Pons (tissue), 1 donor: ENCODE measurements at places on chromosomes 1 and 21.
A peak's percentile ranks its signal among the peaks of the same experiment; 100 is the strongest.

DNA sequence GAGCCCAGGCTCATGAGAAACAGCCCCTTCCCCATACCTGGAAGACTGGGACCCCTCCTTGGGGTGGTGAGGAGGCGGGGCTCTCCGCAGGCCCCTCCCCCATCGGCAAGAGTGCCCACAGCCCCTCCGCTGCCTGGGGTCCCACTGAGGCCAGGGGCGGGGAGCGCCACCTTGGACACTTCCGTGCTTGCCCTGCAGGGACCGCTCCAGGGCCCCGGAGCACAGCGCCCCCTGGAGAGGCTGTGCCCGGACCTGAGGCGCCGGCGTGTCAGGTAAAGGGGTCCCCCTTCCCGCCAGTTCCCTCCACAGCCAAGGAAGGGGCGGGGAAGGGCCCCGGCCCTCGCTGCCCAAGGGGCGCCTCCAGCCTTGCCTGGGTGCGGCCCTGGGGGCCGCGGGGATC, 21.5 kb downstream of the INAVA start:
- no peak for DNase-seq

DNA sequence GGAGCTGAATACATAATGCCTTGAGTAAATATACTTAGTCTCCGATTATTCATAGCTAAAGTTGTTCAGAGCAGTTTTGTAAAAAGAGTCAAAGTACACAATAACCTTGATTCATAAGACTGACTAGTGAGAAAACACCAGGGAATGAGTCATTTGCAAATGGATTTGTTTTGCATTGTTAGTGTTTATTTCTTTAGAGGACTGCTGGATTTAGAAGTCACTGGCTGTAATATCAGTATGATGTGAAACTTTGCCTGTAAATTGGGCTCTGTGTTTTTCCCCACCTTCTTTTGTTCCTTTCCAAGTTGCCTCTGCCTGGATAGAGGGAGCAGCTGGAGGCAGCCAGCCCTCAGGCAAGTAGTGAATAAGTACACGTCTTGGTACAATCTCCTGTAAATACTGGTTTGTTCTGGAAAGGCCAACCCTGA, 474.7 kb downstream of the NUF2 start:
- peak; percentile 5 for DNase-seq

DNA sequence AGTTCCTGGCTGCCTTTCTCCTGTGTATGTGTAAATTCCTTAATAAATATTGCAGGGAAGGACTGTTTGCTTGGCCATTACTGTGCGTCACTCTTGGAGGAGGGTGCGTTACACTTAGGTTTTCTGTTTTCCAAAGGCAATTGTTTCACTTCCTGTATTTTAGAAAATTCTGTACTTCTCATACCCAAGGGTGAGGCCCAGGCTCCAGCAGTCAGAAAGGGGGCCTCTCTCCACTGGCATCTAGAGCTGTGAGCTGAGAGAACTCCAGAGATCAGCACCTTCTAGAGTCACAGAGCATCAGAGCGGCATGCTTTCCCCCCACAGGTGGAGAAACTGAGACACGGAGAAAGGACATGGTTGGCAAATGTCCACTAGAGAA, 27.0 kb upstream of the ZFP69B start:
- peak; percentile 48 for DNase-seq

GRCh38 chr1:168607872-168608428, 31.5 kb downstream of the XCL1 start:
- no peak for DNase-seq

DNA sequence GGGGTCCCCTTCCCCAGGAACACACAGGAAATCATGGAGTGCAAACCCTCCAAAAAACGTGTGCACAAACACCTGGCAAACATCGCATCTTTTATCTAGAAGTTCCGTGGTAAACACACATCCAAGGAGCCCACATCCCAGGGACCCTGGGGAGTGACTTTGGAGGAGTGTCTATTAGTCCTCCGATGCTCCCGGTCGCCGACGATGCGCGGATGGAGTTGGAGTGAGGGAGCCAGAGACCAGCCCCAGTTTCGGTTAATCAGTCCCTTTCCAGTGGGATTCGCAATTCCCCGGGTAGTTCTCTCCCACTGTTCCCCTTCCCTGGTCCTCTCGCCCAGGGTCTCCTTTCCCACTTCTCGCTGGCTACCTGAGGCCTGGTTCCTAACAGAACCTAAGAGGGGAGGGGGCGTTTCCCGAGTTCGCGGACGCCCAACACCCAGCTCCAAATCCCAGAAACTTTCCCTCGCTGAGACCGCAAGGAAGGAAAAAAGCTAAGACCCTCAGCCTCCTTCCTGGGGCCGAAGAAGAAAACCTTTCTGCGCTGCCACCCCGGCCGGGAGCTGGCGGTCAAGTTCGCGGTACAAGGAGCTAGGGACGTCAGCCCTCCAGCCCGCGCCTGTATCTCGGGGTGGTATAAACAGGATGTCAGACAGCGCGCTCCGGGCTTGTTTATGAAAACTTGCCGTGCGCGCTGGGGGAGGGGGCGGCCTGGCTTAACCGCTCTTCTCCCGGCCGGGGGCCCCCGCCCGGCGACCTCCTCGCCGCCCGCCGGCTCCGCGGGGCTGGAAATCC, 787 bp downstream of the JAK1 start:
- peak; percentile 33 for DNase-seq

GRCh38 chr1:175188936-175189335, 3.6 kb downstream of the KIAA0040 start:
- DNase-seq = peak; percentile 53

DNA sequence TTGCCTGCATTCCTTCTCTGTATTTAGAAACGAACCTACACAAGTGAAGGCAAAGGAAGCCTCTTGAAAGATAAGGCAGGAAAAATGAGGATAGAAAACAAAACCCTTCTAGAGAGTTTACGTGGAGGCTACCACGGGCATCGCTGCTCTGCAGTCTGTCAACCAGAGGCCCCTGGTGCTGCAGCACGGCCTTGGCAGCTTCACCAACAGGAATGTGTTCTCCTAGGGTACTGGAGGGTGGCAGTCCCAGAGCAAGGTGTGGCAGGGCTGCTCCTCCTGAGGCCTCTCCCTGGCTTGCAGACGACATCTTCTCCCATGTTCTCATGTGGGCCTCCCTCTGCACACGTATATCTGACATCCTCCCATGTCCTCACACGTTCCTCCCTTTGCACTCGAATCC, 57.6 kb upstream of the SAMD11 start:
- no peak for DNase-seq

GRCh38 chr1:30664103-30664755, 59.2 kb downstream of the MATN1 start:
- DNase-seq = no peak

DNA sequence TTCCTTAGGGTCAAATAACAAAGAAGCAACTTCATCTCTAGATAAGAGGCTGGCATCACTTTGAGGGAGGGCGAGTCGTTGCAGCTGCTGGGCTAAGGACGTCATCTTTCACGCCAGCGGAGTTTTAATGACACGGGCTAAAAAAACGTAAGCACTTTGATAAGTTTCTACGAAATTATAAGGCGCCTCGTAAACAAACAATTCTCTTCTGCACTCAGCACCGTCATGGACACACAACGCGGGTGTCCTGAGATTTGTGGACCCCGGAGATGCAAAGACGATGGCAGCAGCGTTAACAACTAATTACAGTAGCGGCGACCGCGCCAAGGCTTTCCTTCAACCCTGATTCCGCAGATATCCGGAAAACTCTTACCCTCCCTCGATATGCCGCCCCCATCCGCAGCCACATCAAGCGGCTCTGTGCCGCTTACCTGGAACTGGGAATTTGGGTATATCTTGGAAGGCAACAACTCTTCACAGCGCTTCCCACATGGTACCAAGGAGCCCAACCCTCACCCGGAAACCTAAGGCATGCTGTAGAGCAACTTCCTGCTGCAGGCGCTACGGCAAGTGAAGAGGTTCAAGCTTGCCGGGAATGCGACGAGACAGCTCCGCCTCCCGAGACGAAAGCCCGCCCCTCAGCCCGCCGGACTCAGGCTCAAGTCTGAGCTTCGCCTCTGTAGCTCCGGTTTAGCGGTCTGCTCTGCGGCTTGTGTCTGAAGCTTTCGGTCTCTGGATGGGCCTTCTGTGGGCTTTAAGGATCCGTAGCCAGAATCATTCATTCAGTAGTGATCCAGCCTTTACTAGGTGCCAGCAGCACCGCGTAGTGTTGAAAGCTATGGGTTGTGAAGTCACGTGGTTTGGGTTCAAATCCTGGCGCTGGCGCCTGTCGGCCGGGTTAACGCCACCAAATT, at the start of gene HEATR1:
HEATR1 (minus strand) TSS at position 526 of the 914 bp plus-strand sequence; CDS start at position 105, 421 bp downstream.
- peak; percentile 95 for DNase-seq

DNA sequence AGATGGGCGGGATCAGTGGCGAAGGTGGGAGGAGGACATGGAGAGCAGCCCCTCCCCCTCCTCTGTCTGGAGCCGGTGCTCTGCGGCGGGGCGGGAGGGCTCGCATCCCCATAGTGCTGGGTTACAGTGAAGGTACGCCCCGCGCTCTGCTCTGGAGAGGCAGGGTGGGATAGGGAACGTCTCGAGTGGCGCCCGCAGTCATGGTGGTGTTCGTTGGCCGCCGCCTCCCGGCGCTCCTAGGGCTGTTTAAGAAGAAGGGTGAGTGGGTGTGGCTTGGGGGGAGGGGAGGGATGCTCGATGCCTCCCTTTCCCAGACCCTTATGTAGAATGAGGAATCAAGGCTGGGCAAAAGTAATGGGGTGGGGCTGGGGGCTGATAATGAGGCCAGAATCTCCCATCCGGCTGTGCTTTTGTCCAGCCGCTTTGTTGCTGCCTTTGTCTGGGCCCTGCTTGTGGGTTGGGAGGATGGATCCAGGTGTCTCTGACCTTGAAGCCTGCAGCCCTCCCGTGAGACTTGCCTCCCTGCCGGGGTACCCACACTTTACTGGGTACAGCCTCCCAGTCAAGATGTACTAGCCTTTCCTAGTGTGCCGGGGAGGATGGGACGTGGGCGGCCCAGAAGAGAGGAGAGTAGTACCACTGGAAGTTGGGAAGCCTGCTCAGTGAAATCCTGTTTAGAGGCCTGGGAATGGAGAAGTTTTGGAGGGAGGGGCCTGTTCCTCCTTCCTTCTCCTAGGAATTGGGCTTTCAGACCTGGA, 51.4 kb downstream of the YARS1 start:
- no peak for DNase-seq

DNA sequence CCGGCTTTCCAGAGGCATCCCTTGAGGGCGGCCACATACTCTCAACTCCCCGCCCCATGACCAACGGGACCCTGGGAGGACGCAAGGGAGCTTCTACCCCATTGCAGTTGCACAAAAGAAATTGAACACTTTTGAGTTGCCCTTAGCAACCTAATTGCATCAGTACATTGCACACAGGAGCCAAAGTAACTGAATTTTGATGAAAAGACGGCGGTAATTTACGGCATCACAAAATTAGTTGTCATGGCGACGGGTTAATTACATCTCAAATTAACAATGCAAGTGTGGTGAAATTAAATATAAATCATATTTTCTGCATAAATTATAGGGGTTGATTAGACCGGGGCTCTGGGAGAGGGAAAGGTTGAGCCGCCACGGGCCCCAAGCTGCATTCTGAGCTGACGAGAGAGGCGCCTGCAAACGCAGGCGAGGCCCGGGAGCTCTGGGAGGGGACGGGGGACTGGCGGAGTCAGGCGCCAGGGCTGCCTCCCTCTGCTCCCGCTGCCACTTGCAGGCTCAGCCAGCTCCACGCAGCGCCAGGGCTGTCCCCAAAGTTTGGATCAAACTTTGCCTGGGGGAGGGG, 61.4 kb downstream of the CASZ1 start:
- DNase-seq = no peak

DNA sequence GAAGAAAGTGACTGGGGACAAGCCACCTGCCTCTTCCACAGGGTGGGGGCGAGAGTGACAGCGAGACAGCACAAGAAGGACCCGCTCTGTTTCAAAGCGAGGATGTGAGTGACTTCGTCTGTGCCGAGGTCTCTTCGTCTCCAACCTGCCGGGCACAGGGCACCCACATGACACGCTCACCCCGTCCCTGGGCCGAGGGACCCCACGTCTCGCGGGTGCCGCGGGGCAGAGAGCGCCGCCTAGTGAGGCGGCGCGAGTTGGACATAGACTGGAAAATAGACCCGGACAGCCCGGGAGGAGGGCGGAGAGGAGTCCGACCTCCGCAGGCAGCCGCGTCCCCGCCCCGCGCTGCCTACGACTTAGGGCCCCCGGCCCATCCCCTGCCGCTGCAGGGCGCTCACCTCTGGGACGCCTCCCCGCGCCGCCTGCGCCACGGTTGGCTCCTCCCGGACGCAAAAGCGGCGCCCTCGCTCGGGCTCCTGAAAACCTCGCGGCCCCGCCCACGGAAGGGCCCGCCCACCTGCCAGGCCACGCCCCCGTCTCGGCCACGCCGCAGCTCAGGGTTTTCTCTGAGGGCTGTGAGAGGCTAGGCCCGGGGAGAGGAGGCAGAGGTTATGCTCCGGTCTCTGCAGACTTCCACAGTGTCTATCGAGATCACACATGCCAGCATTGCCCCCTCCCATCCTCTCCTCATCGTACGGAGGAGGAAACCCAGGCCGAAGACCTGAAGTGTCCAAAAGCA, at the start of gene TLR5:
TLR5 (minus strand) TSS at position 454 of the 742 bp plus-strand sequence. CDS start 30,217 bp downstream, outside the sequence.
- DNase-seq = peak; percentile 70

- DNase-seq = no peak
These were observed 25.7 kb downstream of the WDR4 start for GRCh38 chr21:42853621-42854020.

GRCh38 chr1:112614460-112615065, 4.4 kb downstream of the ST7L start:
- no peak for DNase-seq

DNA sequence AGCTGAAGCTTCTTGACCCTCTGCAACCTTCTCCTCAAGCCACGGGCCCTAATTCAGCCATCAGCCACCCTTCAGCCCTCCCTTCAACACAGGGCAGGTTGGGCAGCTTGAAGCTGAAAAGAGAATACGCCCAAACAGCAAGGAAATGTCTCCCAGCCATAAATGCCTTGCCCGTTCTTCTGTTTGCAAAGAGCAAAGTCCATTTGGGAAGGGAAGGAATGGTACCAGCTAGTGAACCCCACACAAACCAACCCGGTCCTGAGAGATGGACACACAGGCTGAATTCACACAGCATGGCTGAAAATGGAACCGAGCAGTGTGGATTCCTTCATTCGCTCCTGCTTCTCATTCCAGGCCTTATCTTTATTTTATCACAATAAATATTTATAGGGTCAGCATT, 11.5 kb downstream of the PLEKHA6 start:
- DNase-seq = no peak

GRCh38 chr1:214862421-214862820, 220.1 kb upstream of the KCNK2 start:
- DNase-seq = no peak

- no peak for DNase-seq
These were observed 601 bp downstream of the UBE2G2 start for GRCh38 chr21:44800971-44801467.

DNA sequence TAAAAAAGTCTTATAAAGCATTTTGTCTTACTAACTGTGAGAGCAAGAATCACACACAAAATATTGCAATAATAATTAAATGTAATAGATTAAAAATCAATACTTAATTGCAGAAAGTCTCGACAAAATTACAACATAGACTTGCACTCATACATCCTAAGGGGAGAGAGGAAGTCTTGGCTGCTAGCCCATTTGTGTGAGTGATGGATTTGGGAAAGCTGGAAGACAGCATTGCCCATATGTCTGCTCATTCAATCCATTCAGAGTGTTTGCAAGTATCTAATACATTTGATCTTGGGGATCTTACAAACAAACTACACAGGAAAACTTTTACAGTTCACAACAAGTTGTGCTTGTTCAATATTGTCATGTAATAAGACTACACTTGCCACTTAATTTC, 140.5 kb downstream of the COL11A1 start:
- DNase-seq = peak; percentile 24

- no peak for DNase-seq
These were observed 5.6 kb downstream of the MFN2 start for GRCh38 chr1:11985851-11986250.
